ENCODE measurements at places on chromosomes 11 and 22.

- no peak for DNase-seq
These were observed 6.2 kb upstream of the MPEG1 start for GRCh38 chr11:59218893-59219292.

DNA sequence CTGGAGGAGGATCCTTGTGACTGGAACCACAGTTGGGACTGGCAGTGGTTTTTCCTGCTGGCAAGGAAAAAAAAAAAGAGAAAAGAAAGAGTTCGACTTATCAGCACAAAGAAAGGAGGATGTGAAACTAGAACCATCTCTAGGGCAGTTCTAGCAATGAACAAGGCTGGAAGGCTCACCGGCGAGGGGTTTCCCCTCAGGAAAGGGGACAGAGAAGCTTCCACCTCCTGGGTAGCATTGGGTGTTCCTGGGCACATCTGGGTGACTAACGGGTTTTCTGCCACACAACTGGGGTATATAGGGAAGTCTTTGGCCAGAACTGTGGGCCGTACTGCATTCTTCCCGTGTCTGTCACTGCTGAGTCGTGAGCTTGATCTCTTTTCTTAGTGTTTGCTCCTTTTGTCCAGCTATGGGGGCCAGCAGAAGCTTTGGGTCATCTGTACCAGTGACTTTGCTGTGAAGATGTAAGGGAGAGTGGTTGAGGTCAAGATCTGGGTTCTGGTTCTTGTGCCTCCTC, 109.4 kb upstream of the OR4B1 start:
- DNase-seq: peak; percentile 56

DNA sequence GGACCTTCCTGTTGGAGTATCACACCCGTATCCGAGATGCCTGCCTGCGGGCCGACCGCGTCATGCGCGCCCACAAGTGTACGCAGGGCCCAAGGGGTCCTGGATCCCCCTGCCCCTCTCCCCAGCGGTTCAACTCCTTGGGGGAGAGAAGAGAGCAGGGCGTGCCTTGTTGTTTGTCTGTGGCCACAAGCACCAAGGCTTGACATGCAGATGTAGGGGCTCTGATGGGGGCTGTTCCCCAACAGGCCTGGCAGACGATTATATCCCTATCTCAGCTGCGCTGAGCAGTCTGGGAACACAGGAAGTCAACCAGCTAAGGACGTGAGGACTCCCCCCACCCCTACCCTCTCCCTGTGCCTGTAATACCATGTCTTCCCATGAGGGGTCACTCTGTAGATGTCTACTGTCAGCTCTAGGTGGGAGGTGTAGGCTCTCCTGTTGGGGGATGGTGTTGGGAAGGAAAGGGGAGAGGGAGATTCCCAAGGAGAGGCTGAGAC, 6.8 kb downstream of the CFL1 start:
- no peak for DNase-seq

GRCh38 chr11:2210366-2211112, 38.9 kb upstream of the TH start:
- DNase-seq: peak; percentile 3

- DNase-seq: peak; percentile 97
These were observed 4.2 kb downstream of the MRGPRF start for GRCh38 chr11:69008737-69009440.

DNA sequence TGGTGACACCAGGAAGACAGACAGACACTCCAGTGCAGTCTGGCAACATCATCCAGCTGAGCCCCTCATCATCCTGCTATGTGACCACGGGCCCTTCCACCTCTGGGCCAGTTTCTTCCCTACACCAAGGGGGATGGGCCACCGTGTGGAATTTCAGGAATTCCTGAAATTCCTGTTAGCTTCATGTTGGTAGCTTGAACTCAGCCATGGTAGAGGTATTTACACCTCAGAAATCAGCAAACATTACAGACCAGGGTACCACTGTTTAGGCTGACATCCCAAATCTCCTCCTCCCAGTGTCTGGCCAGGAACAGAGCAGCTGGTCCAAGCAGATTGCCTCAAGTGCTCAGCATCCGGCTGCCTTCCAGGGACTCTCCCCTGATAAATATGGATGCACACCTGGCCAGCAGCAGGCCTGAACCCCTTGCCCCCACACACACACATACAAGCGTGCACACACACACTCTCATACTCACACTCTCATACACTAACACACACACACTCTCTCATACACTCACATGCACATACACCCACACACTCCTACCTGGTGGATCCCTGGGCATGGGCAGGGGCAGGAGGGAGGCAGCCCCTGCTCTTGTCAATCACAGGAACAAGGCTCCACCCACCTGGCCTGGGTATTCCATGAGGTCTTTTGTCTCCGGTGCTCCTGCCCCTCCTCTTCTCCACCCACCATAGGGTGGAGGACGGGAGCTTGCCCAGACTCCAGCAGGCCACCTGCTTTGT, 85.2 kb downstream of the BUD13 start:
- no peak for DNase-seq

DNA sequence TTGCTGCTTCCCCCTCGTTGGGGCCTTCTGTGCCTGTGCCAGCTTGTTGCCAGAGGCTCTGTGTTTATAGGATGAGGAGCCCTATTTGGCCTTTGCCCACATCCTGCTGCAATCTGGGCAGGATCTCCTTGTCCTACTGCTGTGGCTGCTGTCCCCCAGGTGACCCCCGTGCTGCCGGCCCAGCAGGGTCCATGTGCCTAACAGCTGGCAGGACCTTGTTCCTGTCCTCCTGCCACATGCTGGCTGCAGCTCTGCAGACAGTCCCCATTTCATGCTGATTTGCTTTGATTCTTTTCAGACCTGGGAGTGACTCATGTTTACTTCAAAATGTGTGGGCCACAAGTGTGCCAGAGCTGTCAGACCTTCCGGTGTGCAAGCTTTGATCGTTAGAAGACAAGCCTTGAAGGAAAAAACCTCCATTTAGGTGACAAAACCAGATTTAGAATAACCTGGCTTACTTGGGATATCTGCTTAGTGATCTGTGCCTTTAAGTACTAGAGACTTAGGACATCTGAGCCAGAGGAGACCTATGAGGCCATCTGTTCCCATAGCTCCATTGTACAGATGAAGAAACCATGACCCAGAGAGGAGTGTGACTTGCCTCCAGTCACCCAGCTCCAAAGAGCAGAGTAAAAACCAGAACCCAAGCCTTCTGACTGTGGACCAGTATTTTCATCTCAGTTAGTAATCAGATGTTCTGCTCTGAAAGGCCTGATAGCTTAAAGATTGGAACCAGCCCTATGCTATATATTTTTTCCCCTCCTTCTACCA, 11.1 kb downstream of the NAV2 start:
- DNase-seq: peak; percentile 17

GRCh38 chr11:118051136-118051610, 25.7 kb upstream of the TMPRSS4 start:
- DNase-seq: no peak

DNA sequence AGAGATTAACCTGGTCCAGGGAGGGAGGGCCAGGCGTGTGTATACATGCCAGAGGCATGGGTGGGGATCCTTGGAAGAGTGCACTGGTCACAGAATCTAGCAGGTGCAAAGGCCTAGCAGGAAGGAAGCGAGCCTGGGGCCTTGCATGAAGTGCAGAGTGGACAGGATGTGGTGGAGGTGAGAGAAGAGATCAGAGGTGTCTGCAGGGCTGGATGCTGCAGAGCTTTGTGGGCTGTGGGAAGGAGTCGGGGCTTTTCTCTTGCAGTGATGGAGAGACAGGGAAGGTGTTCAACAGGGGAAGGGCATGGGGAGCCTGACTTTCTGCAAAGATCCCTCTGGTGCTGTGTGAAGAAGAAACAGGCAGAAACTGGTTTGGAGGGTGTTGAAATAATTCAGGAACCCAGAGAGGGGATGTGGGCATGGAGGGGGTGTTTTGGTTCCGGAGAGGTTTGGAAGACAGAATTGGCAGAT, 2.5 kb upstream of the TPST2 start:
- DNase-seq: no peak

- DNase-seq: no peak
These were observed 7.3 kb upstream of the RNASEH2C start for GRCh38 chr11:65727865-65728264.

GRCh38 chr11:75229466-75229865, 11.1 kb upstream of the TPBGL start:
- no peak for DNase-seq

DNA sequence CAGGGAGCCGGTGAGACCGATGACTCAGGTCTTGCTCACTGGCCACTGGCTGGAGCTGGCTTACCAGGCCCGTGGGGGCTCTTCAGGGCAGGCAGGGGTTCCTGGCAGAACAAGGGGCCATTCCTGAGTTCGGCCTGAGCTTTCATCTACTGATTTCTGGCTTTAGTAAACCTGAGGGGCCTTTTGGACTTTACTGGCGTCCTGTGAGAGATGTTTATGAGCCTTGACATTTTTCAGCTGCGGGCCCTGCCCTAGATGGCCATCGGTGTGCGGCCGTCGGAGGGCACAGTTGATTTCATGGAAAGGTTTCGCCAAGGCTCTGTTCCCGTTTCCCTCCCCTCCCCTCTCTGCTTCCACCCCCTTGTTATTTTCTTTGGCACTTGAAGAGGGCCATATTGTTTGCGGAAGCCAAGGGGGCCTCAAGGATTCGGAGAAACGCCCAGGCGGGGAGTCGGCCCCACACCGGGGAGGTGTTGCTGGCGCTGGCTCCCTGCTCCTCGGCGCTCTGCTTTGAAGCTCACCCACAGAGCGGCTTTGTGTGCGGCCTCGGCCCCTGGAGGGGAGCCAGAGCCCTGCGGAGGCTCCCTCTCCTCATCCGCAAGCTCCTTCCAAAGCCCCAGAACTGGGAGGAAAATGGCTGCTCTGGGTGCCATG, 17.7 kb downstream of the ELF5 start:
- DNase-seq: no peak

- DNase-seq: no peak
These were observed 93.7 kb downstream of the FCHSD2 start for GRCh38 chr11:73048446-73048845.

DNA sequence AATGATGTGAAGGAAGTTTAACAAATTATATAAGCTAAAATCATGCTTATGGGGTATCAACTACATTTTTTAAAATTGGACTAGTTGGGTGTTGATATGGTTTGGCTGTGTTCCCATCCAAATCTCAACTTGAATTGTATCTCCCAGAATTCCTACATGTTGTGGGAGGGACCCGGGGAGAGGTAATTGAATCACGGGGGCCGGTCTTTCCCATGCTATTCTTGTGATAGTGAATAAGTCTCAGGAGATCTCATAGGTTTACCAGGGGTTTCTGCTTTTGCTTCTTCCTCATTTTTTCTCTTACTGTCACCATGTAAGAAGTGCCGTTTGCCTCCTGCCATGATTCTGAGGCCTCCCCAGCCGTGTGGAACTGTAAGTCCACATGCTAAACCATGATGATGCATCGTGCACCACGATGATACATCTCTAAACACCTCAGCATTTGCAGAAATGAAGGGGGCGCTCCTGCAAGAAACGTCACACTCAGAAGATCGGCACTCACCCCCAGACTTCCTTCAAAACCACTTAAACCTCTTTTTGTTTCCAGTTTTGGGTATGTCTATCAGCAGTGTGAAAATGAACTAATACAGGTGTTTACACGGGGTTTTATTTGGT, 340.0 kb downstream of the SHANK2 start:
- peak; percentile 27 for DNase-seq

DNA sequence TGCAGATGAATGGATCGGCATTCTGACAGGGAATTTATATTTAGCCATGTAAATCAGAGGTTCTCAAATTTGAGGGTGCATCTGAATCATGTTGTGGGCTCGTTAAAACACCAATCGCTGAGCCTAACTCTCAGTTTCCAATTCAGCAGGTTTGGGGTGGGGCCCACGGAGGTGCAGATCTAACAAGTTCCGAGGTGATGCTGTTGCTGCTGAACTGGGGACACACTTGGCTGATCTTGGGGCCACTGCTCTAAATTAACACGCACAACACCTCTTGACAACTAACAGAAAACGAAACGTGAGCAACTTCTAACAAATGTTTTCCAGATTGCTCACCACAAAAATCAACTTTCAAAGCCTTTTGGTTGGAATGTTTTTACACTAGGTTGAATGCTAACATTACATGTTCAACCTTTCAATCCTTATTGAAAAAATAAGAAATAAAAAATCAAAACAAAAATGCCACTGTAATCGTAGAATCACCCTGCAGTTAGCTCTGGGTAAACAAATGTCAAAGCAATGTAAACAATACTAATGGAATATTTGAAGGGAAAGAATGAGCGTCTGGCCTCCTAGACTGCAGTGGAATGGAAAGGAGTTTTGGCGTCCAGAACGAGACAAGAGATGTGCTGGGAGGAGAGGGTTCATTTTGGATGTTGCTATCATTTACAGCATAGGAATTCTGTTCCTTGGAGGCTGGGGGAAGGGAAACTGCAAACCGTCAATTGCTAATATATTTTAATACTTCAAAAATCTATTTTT, 68.3 kb upstream of the SLC6A5 start:
- no peak for DNase-seq

DNA sequence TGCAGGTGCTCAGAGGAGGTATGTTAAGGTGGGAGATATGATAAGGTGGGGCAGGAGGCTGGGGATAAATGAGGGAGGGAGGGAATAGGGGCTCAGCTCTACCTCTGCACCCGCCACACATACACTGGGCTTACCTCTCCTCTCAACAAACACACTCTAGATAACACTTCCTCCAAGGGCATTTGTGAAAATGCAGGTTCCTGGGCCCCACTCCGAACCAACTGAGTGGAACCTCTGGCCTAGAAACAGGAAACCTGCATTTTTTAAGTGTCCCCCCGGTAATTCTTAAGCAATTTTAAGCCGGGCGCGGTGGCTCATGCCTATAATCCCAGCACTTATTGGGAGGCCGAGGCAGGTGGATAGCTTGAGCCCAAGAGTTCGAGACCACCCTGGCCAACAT, 46.5 kb upstream of the CD5 start:
- no peak for DNase-seq

DNA sequence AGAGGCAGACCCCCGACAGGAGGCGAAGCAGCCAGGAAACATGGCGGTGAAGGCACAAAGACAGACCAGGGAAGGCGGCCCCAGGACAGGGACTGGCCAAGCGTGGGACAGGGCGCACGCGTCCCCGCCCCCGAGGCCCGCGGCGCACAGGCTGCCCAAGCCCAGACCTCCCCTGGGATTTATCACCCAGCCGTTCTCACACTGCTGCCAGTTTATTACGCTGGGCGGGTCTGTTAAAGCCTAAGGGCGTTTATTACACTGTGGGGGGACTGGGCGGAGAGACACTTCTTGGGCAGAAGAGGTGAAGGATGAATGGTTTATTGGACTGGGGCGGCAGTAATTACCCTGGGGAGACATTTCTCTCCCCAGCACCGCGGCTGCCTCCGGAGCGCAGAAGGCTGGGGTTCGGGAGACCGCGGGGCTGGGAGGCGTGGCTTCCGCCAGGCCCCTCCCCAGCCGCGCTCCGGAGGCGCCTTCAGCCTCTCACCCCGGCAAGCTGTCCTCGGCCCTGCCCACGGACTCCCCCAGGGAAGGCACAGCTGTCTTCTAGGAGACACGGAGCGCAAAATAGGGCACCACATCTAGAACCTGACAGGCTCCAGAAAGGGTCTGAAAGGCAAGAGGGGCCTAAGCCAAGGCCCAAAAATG, 47.1 kb downstream of the SLC22A12 start:
- no peak for DNase-seq

DNA sequence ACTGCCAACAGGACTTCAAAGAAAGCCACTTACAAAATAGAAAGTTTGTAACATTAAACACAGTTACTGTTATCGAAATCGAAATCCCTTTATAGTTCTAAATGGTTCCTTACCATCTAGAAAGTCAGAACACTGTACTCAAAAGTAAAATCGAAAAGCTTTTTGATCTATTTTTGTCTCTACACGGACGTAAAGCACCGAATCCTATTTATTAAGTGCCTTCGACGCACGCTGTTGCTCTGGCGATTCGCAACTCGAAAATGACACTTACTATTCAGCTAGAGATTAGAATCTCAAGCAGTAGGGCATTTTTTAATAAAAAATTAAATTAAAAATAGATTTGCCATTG, 78.3 kb downstream of the LARGE1 start:
- DNase-seq: no peak

- no peak for DNase-seq
These were observed 6.0 kb downstream of the C11orf68 start for GRCh38 chr11:65912845-65913244.

Data from AG08396 (cell line).